ENCODE measurements at places on chromosomes 13 and 19.

DNA sequence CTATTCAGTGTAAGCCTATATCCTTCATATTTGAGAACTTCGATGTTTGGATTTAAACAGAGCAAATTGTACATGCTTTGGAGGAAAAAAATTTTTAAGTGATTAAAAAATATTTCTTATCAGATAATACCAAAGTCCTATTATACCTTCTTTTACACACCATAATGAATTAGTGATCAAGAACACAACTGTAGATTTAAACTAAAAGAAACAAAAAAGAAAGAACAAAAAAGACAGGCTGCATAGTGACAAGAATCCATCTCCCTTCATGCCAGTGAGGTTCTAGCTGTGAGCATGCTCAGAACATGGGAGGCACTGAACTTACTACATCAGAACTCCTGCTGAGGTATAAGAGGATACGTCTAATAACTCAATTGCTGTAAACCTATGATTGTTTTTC, at the start of gene RXFP2:
RXFP2 (plus strand) TSS at position 301 of the 400 bp plus-strand sequence; CDS start at position 388, 87 bp downstream.
- DNase-seq, result no peak

DNA sequence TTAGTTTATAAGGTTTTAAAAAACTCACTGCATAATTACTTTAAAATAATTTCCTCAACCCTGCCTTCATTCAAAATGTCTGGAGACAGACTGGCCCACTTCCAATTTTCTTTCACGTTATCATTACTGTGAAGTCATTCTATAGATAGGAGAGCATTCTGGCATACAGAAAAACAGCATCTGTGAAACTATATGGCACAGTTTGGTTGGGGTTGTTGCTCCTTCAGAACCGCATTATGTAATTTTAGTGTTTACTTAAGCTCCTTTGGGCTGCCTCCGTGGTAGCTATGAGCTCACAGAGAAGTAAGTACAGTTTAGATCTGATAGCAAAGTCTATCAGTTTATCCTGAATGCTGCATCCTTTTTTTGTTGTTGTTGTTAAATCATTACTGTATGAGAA, 104.3 kb downstream of the KCNRG start:
- no peak for DNase-seq

GRCh38 chr13:23654111-23655110, 84.2 kb downstream of the TNFRSF19 start:
- no peak for DNase-seq

DNA sequence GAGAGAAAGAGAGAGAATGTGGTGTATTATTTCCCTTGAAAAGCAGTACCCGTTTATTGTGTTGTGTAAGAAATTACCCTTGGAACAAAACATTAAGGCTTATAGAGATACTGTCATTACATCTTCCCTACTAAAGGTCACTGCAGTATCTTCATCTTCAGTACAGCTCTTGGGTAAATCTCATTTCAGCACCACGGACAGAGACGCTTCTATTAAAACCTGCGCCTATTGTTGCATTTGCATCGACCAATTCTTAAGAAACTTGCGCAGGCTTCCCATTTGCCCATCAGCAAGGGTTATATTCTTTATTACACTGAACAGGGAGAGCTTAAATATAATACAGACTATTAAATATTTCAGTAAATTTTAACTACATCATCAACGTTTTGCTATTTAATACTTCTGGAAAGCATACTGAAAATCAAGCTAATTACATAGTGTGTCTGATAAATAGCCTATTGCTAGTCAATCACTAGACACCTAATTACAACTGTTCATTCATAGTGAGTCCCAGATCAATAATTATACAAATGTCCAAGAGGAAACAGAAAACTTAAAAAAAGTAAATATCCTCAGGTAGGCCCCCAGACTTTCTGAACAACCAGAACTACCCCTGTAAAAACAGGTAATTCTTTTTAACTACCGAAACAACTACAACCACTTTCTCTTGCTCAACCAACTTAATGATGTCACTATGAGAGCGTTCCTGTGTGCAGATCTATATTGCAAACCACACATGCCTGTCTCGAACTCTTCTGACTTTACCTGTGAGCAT, 350.6 kb downstream of the LIG4 start:
- DNase-seq, result peak; percentile 41

DNA sequence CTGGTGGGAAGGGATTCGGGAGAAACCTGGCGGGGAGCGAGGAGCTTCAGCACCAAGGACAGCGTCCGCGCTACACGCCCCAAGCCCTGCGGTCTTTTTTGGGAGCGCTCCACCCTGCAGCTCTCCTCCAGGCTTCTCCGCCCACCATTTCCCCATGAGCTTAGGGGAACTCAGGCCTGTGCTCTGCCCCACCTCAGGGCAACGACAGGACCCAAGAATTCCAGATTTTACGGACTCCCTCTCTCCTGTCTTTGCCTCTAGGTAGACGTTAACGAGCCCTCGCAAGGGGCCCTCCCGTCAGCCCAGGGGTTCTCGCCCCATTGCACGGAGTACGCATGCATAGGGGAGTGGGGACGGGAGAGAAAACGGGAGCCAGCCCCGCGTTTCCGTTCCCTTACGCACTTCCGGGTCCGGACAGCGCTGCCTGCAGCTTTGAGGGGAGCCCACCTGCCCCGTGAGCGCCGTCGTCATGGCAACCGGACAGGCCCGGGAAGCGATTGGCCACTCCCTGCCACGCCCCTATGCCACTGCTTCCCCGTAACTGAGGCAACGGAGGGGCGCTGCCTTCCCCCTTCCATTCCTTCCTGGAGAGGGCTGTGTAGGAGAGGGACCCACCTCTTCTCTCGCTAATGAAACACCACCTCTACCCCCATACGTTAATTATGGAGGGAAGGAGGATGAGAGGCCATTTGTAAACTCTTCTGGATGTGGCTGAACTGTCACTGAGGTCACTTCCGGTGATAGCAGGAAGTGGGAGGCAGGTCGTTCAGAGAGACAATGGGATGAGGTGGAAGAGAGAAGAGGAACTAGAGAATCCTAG, 20.8 kb downstream of the NOVA2 start:
- DNase-seq, result peak; percentile 72

- no peak for DNase-seq
These were observed 44.9 kb upstream of the ITM2B start for GRCh38 chr13:48188131-48188530.

- DNase-seq, result no peak
These were observed 9.6 kb upstream of the FOXO1 start for GRCh38 chr13:40676007-40676406.

DNA sequence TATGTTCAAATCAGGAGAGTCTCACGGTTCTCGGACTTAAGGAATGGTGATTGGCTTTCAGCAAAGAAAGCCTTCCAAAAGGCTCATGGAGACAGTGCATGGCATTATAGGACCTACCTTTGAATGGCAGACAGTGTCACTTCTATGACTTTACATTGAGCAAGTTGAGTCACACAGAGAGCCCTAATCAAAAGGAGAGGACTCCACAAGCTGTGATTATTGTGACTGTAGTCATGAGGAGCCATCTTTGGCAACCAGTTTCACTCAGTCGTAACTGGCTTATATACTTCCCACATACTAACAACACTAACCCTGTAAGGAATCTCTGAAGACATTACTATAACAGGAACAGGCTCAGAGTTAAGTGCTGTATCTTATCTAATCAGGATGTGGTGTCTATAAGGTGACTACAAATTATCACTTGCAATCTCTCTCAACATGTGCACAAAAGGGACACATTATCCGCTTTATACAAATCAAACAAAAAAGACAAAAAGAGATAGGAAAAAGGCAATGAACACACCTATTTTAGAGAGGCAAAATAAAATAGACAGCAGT, 6.1 kb downstream of the LGALS14 start:
- DNase-seq, result no peak

DNA sequence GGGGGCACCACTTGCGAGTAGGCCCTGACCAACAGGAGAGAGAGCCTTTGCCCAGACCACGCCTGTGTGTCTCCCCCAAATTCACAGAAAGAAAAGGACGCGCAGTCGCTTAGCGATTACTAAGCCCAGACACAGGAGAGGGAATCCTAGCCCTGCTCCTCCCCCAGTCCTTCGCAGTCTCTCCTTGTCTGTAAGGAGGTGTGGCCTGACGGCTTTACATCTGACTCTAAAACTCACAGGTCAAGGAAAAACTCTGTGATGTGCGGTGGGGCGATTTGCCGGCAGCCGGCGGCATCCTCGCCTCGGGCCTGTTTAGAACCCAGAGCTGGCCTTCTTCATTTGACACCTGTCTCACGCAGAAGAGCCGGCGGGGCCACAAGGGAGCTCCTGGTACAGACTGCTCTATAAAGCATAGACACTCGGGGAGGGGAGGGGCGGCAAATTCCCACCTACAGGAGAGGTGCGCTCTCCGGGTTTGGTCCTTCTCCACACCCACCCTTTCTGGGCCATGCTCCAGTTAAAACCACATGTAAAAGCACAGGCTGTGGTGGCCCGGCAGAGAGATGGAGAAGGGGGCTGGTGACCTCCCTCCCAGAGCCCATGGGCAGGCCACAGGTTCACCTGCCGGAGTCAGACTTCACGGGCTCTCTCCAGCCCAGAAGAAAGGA, 17.8 kb downstream of the GPR12 start:
- no peak for DNase-seq

GRCh38 chr19:6955082-6955481, 66.1 kb downstream of the MBD3L2B start:
- no peak for DNase-seq
